SK-N-SH treated with all-trans-retinoic acid at 6 μM for 48 hours (cell line): ENCODE measurements at places on chromosomes 16 and 17.
A peak's percentile ranks its signal among the peaks of the same experiment; 100 is the strongest.

- ATAC-seq = no peak
Measured at GRCh38 chr16:17126156-17126555, 344.6 kb downstream of the XYLT1 start.

GRCh38 chr16:12796498-12796897, 7.2 kb downstream of the CPPED1 start:
- no peak for ATAC-seq

DNA sequence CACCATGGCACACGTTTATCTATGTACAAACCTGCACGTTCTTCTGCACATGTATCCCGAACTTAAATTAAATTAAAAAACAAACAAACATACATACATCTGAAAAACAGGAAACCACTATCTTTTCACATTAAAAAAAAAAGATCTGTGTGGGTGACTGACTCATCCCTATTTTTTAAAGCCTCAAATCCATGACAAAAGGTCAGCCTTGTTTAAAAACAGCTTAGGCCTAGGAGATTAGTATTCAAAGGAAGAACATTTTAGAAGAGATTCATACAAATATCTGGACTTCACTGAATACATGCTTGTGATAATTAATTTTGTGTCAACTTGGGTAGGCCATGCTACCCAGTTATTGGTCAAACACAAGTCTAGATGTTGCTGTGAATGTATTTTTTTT, 4.7 kb upstream of the PRKAR1A start:
- no peak for ATAC-seq

- ATAC-seq = no peak
Measured at GRCh38 chr16:52707676-52708337, 160.9 kb upstream of the TOX3 start.

DNA sequence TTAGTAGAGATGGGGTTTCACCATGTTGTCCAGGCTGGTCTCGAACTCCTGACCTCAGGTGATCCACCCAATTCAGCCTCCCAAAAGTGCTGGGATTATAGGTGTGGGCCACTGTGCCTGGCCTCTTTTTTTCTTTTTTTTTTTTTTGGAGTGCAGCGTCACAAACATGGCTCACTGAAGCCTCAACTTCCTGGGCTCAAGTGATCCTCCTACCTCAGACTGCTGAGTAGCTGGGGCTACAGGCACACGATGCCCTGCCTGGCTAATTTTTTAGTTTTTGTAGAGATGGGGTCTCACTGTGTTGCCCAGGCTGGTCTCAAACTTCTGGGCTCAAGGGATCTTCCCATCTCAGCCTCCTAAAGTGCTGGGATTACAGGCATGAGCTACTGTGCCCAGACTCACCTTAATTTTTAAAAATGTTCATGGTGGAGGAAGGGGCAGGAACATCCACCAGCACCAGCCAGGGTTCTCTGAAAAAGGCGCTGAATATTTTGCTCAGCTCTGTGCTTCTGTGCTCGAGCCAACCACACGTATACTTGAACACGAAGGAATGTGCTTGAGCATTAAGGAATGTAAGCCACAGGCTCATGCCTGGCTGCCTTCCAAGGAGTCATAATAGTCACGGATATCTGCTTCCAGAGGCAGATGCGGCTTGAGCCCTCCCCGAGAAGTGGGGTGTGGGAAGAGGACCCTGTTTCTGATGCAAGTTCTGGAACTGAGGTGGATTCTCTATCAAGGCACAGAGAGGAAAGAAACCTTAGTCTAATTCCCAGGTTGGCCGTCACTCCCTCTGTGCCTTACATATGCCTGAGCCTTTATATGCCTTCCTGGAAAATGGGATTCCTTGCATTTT, 65.5 kb upstream of the CREBBP start:
- peak; percentile 94 for ATAC-seq

DNA sequence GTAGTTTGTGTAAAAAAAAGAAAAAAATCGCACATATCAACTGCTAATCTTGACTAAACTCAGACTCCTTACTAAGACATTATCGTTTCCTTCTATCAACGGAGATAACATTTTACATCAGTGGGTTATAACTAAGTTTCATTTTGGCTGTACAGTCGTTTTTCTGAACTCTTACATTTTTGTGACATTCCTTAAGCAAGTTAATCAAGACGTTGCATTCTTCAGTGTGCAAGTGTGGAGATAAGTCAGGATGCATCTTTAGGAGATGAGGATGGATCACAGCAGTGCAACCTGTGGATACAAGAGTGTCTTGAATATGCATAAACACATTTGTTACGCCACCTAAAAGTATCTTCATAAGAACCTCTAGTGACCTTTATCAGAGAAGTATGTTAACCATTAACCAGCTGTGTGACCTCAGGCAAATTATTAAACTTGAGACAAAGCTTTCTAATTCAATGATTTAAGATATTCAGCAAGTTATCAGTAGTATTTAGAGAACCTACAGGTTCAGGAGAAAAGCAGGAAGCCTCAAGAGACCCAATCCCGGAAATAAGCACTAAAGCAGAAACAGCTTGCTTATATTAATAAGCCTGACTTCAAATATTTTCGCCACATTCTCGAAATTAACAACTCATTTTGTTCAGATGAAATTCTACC, 9.4 kb downstream of the CMC2 start:
- 0 out of 3 replicates have a peak, but pooled peaks have one; percentile 8 for ATAC-seq

- no peak for ATAC-seq
Measured at GRCh38 chr17:393806-394717, 41.5 kb upstream of the RPH3AL start.

GRCh38 chr16:8812162-8812843, 14.7 kb downstream of the PMM2 start:
- ATAC-seq = no peak

GRCh38 chr16:65200156-65200773, 78.4 kb upstream of the CDH11 start:
- ATAC-seq = no peak

GRCh38 chr17:61380217-61380835, 19.3 kb upstream of the TBX2 start:
- no peak for ATAC-seq

GRCh38 chr16:80019395-80019794, 418.9 kb upstream of the MAF start:
- no peak for ATAC-seq

GRCh38 chr17:70067134-70067533, 7.9 kb upstream of the KCNJ16 start:
- no peak for ATAC-seq

DNA sequence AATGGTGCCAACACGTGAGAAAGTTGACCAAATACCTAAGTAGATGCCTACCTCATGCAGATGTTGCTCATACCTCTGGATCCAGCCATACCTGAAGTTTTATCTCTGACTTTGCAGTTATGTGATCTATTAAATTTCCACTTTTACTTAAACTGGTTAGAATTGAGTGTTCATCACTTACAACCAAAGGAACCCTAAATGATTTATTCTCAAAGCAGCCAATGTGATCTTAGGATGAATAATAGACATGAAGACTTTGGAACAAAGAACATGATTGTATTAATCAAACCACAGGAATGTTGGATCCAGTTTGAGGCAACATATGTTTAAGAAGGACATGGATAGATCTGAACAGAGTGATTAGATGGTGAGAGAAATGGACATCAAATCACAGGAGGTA, 68.7 kb downstream of the IRX6 start:
- ATAC-seq = no peak

GRCh38 chr17:27457360-27457715, 1.1 kb downstream of the KSR1 start:
- no peak for ATAC-seq
